Bronchial smooth muscle cell (primary cell): ENCODE measurements at places on chromosomes 1 and 21. TPM values are rescaled to one million over a fixed set of nuclear protein-coding genes. Genes with fewer than 3 reads are reported as not detected.

Gene CRYAA
- not detected in 2 replicates for total RNA-seq

Gene C1QB
- not detected in 2 replicates for total RNA-seq

Gene C1orf105
- not detected in 2 replicates for total RNA-seq

Gene S100A1
- 0.63 TPM in 1 of 2 replicates, not detected in the other for total RNA-seq

Gene ZMYM1
- 7.7 and 11.3 TPM in 2 replicates for total RNA-seq

Gene CYYR1
- total RNA-seq: not detected in 2 replicates

Gene S100A10
- 103 and 186 TPM in 2 replicates for total RNA-seq

Gene CTSE
- not detected in 2 replicates for total RNA-seq

Gene GPR25
- total RNA-seq: not detected in 2 replicates

Gene SPRR1A
- not detected in 2 replicates for total RNA-seq

Gene RGS16
- 0.95 and 1.1 TPM in 2 replicates for total RNA-seq

Gene LCE1F
- total RNA-seq: not detected in 2 replicates

Gene DMRTA2
- total RNA-seq: 0.09 TPM in 1 of 2 replicates, not detected in the other

Gene CNST
- 10.6 and 14.3 TPM in 2 replicates for total RNA-seq

Gene DSCAM
- total RNA-seq: under 0.01 TPM in 2 replicates

Gene LCE1E
- total RNA-seq: not detected in 2 replicates

Gene SLC9C2
- total RNA-seq: not detected in 2 replicates

Gene DIPK1A
- 5.0 and 7.3 TPM in 2 replicates for total RNA-seq
